Sigmoid colon (tissue), 7 donors: ENCODE measurements at places on chromosomes 5 and 9. TPM values are rescaled to one million over a fixed set of nuclear protein-coding genes. Genes with fewer than 3 reads are reported as not detected.

Gene FAM169A
- 0.95 TPM for total RNA-seq

Gene ACOT12
- total RNA-seq = not detected

Gene ZDHHC11
- 3.1 TPM for total RNA-seq

Gene TSC1
- total RNA-seq = 36.2 TPM

Gene RABGAP1
- total RNA-seq = 90.6 TPM
